ENCODE measurements at places on chromosomes 16 and 17. TPM values are rescaled to one million over a fixed set of nuclear protein-coding genes. Genes with fewer than 3 reads are reported as not detected.
A peak's percentile ranks its signal among the peaks of the same experiment; 100 is the strongest.

DNA sequence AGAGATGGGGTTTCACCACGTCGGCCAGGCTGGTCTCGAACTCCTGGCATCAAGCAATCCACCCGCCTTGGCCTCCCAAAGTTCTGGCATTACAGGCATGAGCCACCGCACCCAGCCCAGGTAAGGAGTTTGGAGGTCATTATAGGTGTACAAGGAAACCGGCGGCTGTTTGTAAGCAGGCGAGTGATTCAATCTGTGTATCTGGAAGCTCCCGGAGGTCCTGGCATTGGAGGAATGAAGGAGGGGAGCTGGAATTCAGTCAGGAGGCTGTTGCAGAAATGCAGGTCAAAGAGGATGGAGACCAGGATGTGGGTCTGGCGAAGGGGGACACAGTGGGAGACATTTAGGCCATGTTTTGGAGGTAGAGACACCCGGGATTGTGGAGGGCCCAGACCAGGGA lies 18.8 kb downstream of the CDC42EP4 start:
- DNase-seq, result no peak

- DNase-seq, result no peak
Observed at GRCh38 chr17:75897160-75898019, 639 bp upstream of the TRIM65 start.

The TP53TG3C gene
- not detected for total RNA-seq

The SDK2 gene
- total RNA-seq, result 1.4 TPM

DNA sequence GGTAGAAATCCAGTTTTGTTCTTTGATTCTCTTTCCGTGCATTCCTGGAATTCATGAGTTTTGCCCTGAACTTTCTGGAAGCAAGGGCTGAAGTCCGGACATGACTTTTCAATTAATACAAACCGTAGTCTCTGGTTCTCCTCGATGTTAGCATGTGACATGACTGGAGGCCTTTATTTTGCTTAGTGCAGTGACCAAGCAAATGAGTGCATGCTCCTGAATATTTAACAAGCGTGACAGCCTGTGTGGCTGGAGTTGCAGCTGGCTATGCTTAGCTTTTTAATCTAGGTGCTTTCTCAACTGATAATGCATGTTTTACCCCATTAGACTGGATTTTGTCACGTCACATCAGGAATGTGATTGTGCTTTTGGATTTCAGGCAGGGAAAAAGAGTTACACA lies 302.1 kb downstream of the MAP2K6 start:
- DNase-seq, result no peak

DNA sequence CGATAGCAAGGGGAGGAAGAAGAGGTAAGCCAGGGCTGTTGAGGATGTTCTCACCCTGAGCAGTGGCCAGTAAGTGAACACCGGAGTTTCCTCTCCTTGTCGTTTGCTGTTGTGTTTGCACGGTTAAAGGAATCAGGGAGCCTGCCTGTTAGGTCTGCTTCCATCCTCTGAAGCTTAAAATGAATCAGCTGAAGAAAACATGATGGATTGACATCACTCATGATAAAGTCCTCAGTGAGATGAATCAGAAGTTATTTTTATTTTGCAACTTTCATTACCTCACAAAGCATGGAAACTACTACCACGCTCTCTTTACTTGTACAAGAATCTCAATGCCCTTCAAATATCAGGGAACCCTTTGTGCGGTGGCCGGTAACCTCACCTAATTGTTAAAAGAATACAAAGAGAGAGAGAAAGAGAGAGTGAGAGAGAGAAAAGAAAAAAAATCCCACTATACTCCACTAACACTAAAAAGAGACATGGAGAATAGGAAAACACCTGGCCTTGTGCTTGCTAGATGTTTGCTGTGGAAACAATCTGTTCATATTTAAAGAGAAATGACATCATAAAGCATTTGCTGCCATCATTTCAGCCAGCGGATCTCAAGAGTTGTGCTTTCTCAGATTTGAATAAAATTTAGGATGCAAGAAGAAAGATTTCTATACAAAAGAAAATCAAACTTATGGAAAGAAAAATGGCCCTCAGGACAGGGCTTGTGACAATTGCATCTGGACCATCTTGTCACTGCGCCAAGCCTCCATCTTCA lies 441.6 kb upstream of the SALL1 start:
- no peak for DNase-seq

DNA sequence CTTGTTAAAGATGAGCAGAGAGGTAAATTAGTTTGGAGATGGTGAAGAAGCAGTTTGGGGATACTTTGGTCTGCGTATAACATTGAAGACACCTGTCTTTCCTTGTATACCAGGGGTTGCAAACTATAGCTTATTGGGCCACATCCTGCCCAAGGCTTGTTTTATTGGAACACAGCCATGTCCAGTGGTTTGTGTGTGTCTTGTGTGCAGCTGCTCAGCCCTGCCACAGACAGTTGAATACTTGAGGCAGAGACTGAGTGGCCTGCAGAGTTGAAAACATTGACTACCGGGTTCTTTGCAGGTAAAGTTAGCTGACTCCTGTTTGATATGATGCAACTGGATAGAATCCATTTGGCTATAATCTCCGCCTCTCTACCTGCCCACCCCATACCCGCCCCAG lies 224.4 kb downstream of the PRKCA start:
- no peak for DNase-seq

GRCh38 chr17:76264425-76264754 lies 758 bp upstream of the UBALD2 start:
- DNase-seq, result no peak

- DNase-seq, result no peak
Observed at GRCh38 chr16:84150926-84151325, 5.8 kb downstream of the DNAAF1 start.

DNA sequence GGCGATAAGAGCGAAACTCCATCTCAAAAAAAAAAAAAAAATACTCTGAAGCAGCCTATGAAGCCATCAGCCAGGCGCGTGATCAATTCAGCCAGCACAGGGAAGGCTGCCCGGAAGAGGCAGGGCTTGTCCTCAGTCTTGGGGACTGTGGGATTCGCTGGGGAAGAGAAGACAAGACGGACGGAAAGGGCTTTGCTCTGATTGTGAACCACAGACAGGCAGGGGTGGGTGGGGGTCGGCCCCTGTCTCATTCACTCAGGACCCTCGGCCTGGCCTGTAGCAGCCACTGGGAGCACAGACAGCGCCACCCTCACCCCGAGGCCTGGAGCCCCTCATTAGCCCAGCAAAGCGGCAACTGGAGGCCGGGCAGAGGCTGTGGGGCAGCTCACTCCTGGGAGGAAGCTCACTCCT lies 37.2 kb downstream of the ABR start:
- DNase-seq, result no peak

GRCh38 chr17:69428252-69428980 lies 13.9 kb downstream of the MAP2K6 start:
- DNase-seq, result no peak

DNA sequence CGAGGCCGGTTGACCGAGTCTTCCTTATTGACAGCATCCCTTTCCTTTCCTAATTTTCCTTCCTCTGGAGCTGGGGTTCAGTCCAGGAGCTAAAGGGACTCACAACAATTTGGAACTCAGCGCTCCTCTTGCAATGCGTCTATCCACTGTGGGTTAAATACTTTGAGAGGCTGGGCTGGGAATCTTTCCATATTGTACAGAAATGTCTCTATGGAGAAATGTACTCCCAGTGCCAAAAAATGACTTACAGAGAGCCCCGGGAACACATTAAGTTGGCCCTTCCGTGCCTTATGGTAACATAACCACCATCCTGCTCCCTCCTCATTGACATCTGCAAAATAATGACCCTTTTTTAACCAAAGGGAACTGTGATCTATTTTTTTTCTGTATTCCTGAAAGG lies 192.8 kb downstream of the FTO start:
- DNase-seq, result no peak

The SDR42E1 gene
- 4.9 TPM for total RNA-seq

GRCh38 chr16:58187092-58187491 lies 10.8 kb downstream of the CSNK2A2 start:
- DNase-seq, result no peak

DNA sequence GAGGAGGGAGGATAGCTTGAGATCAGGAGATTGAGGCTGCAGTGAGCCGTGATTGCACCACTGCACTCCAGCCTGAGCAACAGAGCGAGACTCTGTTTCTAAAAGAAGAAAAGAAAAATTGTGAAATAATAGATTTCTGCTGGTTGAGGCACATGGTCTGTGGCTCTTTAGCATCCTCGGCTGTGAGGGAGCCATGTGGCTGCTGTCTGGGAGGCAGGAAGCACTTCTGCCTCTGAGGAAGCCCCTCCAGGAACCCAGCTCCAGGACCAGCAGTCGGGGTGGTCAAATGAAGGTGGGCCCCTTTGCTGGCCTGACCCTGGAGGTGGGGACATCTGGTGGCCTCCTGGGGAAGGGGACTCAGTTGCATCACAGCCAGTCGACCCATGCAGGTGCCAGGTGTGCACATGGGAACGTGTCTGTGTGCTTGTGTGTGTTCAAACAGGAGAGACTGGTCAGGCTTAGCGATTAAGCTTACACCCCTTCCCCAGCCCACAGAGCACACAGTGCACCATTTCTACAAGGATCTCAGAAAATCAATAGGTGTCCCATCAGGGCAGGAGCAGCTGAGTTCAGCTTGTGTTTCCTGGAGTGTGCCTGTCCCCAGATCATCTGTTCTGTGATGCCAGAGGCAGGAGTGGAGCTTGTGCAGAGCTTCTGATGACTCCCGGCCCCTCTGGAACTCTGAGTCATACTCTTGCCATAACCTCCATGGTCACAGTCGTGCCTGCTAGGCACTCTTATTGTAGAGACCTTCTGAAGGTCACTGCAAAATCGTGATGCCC lies 24.3 kb upstream of the MGAT5B start:
- no peak for DNase-seq

- no peak for DNase-seq
Observed at GRCh38 chr17:75475851-75476250, 19.4 kb downstream of the TMEM94 start.

- no peak for DNase-seq
Observed at GRCh38 chr17:81454473-81454872, 58.1 kb downstream of the ACTG1 start.

The PRKCA gene
- total RNA-seq, result 93.9 TPM

DNA sequence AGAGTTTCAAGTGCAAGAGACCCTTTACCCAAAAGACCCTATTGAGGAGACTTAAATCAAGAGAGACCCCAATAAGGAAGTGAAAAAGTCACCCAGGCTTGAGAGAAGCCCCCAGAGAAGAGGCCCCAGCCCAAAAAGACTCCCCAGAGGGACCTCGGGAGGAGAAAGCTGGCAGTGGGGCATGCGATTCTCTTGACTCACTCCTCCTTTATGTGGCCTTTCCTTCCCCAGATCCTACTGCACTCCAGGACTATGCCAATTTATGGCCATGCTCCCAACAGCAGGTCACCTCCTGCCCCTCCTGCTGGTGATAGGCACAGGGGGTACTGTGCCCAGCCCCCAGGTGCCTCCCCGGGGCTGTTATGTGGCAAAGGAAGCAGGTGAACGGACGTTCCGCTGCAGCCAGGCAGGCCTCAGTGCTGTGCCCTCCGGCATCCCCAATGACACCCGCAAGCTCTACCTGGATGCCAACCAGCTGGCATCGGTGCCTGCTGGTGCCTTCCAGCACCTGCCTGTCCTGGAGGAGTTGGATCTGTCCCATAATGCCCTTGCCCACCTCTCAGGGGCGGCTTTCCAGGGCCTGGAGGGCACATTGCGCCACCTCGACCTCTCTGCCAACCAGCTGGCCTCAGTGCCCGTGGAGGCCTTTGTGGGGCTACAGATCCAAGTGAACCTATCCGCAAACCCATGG lies 16.3 kb downstream of the LRRC3C start:
- DNase-seq, result no peak

DNA sequence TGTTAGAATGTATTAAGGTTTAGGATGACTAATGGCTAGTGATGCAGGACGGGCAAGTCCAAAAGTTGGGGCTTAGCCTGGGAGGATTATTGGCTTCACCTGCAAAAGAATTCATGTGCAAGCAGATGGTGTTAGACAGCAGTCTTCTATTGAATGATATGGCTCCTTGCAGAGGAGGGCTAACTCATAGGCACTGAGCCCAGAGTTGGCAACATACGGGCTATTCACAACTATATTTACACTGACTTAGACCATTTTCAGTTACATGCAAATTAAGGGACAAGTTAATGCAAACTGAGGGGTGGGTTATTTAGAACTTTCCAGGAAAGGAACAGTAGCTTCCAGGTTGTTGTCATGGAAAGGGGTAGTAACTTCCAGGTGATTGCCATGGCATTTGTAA lies 1017.1 kb upstream of the EEF2KMT start:
- no peak for DNase-seq

The NACA2 gene
- not detected for total RNA-seq

The CLEC18A gene
- total RNA-seq, result 2.1 TPM

GRCh38 chr16:77584205-77584859 lies 138.0 kb upstream of the NUDT7 start:
- peak; percentile 22 for DNase-seq

DNA sequence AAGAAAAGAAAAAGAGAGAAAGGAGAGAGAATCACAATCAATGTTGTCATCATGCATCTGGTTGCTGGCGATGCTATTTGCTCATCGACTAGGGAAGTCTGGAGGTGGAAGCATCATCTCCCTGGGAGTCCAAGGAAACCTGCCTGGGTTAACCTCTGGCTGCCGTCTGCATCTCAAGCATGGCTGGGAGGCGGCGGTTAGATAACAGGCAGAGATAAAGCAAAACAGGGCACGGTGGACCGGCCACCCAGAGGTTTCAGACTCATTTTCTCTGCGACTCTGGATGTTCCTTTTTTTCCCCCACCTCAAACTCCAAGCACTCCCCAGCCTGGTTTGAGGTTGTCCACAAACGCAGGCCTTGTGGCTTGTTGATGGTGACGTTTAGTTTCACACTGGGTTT lies 161.2 kb downstream of the ENGASE start:
- no peak for DNase-seq

DNA sequence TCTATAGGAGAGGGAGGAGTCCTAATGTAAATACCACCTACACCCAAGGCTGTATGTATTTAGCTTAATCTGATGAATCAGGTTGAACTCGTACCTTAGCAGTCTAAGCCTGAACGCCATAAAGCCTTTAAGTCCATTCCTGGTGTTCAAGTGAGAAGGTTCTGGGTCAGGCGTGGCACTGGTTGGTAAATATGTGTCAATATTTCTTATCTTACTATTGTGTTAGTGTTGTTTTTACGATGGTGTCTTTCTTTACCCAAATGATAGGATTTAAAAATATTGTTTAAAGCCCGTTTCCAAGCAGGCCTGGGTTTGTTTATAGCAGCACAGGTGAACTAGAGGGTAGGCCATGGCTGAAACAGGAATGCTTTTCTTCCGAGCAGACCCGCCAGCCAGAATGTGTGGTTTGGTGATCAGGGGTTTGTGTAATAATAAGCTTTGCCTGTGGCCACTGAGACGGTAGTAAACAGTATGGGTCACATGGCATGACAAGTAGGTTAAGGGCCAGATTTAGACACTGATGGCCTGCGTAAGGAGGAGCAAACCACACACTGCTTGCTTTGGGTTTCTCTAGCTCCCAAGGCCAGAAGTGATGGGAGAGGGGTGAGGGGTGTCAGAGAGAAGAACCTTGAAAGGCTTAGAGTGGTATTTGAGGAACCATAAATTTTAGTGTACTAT lies 3.3 kb downstream of the TMEM94 start:
- no peak for DNase-seq
